Left cardiac atrium (tissue), 4 donors: ENCODE measurements at places on chromosomes 7 and 10. TPM values are rescaled to one million over a fixed set of nuclear protein-coding genes. Genes with fewer than 3 reads are reported as not detected.

The KIAA1549 gene
- 1.5 TPM for total RNA-seq

The NUTM2D gene
- 3.5 TPM for total RNA-seq

The CLDN3 gene
- not detected for total RNA-seq

The VGF gene
- not detected for total RNA-seq

The CEP55 gene
- total RNA-seq = 1.7 TPM

The PON1 gene
- not detected for total RNA-seq

The VAX1 gene
- total RNA-seq = not detected

The LRRD1 gene
- 0.10 TPM for total RNA-seq

The POT1 gene
- total RNA-seq = 10.4 TPM

The TBL2 gene
- 14.3 TPM for total RNA-seq

The PILRA gene
- 6.5 TPM for total RNA-seq

The ABCB4 gene
- total RNA-seq = 8.9 TPM

The SUV39H2 gene
- total RNA-seq = 6.4 TPM

The GNAT3 gene
- not detected for total RNA-seq

The CPA1 gene
- 0.29 TPM for total RNA-seq

The LLCFC1 gene
- not detected for total RNA-seq

The HYCC1 gene
- total RNA-seq = 37.1 TPM
